RPMI7951 (cell line): ENCODE measurements at places on chromosomes 16 and 17. TPM values are rescaled to one million over a fixed set of nuclear protein-coding genes. Genes with fewer than 3 reads are reported as not detected.

MT2A gene
- total RNA-seq = 715 and 768 TPM in 2 replicates

SALL1 gene
- 8.9 and 10.8 TPM in 2 replicates for total RNA-seq

RNF166 gene
- 10.6 and 16.0 TPM in 2 replicates for total RNA-seq

VAT1L gene
- 53.7 and 62.0 TPM in 2 replicates for total RNA-seq

SLC5A11 gene
- not detected in 2 replicates for total RNA-seq

SP6 gene
- not detected in 2 replicates for total RNA-seq

METTL23 gene
- 47.9 and 56.9 TPM in 2 replicates for total RNA-seq

CLEC18A gene
- under 0.01 and 0.10 TPM in 2 replicates for total RNA-seq

TAC4 gene
- total RNA-seq = not detected in 2 replicates

SNF8 gene
- 79.4 and 126 TPM in 2 replicates for total RNA-seq

DNA sequence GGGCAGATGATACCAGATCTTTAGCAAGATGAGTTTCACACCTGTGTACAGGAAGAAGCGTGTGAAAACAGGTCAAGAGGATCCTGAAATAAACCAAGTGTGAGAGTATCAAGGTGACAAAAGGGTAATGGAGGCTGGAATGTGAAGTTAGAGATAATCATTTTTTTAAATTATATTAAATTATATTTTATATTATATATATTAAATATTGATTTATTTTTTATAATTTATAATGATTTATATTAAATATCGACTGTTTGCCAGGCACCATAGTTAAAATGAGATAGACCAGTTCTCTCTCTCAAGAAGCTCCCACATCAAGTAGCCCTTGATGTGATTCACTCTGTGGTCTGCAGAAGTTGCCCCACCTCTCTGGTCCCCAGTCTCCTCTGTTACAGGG, 360.2 kb upstream of the HSBP1 start:
- DNase-seq = no peak

GRCh38 chr17:3501344-3501743, 25.5 kb downstream of the ASPA start:
- no peak for DNase-seq

DNA sequence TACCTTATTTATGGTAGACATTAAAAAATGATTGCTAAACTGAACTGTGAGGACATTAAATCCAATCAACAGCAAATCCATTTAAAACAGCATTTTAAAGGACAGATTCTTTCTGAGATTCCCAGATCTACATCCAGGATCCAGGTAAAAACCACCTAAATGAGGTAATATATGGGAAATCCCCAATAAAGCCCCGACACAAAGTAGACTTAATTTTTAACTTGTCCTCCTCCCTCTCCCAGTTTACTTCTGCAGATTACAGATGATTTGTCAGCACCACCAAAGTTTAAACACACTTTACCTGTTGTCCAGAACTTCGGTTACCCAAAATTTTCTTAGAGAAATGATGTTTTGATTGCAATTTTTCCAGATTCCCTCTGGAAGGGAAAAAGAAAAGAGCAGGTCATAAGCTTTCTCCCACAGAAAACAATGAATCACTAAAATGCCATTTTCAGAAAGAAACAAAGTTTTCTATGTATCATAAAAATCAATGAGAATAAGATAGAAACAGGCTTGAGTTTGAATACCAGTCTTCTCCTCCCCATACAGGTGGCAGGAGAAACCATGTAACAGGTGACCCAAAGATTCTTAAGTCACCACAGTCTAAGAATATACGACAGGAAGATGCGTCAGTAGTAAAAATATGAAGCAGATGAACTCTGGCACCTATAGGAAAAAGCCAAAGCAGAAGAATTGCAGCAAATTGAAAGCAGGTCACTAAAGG, 22.8 kb downstream of the GJC1 start:
- DNase-seq = no peak

GRCh38 chr16:87806641-87807546, 41.1 kb upstream of the KLHDC4 start:
- DNase-seq = peak; percentile 90

DNA sequence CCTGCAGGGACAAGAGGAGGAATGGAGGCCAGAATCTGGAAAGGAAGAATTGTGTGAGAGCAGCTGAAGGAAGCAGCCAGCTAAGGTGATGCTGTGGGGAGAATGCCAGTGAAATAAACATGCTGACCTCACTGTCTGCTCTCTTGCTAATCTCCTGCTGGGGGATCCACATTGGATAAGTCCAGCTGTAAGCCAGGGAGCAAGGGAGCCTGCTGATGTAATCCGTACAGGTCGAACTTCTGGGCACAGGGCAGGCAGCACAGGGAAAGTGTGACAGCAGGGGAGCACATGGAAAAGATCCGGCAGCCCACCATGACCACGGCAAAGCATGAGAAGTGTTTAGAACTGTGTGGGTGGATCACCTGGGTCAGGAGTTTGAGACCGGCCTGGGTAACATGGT, 7.5 kb upstream of the XPO6 start:
- no peak for DNase-seq

DNA sequence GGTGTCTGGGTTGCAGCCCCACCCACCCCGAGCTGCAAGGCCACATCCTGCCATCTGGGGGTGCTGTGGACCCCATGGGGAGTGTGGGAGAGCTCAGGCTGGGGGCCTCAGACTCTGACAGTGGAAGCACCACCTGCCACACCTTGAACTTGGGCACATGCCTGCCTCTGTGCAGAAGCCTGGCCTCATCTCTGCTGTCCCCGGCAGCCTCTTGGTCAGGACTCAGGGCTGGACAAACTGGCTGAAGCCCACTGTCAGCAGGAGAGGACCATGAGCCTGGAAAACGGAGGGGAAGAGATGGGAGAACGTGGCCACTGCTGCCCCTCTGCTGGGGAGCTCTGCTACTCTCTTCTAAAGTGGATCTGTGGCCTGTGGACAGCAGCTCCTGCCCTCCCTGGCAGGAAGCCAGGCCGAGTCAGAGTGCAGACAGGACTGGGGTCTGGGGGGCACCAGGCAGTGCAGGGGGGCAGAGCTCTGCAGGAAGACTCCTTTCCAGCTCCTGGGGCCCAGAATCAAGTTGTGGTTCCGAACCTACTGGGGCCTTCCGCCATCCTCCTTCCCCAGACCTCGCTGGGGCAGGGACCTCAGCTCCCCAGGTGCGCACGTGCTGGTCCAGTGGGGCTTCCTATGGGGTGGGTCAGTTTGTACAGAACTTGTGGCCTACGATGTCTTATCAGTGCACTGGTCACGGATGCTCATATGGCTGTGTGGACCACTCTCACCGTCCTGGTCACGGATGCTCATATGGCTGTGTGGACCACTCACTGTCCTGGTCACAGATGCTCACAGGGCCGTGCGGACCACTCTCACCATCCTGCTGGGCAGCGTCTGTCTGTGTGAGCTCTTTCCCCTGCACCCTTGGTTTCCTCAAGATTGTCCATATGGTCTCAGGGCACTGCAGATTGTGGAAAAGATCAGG, 207.7 kb downstream of the LAT start:
- no peak for DNase-seq

GRCh38 chr17:14152721-14153120, 83.4 kb downstream of the COX10 start:
- DNase-seq = no peak

DNA sequence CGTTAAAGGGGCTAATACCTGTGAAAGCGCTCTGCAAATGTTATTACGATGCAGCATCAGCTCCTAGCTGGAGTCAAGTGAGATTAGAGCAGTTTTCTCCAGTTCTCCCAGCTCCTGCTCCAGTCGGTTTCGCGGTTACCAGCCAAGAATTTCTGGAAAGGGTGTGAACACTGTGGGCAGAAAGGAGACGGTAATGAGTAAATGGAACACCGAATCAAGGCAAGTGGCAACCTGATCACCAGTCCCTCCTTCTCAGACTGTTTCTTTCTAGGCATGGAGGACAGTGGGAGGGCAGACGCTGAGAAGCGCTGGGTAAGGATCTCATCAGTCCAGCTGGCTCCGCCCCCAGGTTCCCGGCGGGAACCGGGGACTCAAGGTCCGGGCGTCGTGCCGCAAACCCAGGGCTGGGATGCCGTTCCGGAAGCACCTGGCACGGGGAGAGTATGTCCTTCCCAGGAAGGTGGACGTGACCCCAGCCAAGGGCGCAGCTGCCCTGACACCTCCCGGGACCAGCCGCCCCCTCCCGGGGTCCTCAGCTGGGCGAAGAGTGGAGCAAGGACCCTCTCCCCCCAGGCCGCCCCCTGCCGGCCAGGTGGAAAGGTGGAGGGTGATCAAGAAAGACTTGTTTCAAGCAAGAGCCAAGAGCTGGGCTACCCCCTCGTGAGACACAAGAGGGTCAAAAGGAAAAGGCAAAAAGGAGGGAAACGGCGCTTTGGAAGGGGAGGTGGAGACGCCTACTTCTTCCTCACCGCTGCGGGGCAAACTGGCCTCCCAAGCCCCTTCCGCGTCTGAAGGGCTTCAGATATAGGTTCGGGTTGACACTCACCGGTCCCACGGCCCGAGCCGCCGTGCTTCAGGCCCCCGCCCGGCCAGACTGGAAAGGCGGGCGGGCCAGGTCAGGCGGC, 481 bp downstream of the MYO19 start:
- peak; percentile 56 for DNase-seq

GRCh38 chr17:61662186-61662585, 71.2 kb upstream of the NACA2 start:
- no peak for DNase-seq

DNA sequence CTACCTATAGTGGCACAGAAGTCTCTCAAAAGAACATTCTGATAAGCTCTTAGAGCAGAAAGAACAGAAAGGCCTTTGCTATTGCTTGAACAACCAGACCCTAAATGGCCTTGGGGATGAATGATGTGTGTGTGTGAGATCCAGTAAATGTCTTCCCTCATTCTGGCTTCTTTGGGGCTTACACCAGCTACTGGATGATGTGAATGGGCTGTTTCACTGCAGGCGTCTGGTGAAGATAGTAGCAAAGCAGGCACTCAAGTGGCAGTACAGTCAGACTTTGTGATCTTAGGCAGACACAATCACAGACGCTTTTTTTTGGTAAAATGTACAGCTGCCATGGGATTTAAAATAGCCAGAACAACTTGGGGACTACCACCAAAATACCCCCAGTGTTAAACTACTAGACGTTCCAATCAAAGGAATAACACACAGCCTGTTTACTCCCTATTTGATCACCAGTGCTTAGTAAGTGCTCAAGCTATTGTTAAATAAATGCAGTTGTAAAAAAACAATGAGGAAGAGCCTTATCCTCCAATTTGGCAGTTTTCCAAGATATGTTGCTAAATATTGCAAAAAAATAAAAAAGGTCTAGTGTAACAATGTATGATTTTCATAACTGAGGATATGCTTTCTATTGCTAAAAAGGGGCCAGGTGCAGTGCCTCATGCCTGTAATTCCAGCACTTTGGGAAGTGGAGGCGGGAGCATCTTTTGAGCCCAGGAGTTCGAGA, 17.9 kb downstream of the NDUFAB1 start:
- no peak for DNase-seq

DNA sequence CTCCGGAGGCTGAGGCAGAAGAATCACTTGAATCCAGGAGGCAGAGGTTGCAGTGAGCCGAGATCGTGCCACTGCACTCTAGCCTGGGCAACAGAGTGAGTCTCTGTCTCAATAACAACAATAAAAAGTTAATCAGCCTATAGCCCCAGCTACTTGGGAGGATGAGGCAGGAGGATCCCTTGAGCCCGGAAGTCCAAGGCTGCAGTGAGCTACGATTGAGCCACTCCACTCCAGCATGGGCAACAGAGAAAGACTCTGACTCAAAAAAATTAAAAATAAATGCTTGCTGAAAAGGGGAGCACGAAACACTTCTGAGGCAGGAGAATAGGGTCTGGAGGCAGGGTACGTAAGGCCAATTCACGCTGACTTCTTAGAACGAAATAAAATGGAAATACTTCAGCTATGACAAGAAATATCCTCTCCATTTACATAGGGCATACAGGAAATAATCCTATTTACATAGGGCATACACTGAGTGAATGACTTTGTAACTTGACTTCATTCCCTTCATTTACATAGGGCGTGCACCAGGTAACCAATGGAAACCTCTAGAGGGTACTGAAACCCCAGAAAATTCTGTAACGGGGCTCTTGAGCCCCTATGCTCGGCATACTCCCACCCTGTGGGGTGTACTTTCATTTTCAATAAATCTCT, 3.2 kb upstream of the PRPSAP1 start:
- no peak for DNase-seq
